NCI-H2081 treated with DMSO at 0.1 percent for 48 hours (cell line): ENCODE measurements at places on chromosomes 11 and 22.

GRCh38 chr22:19875061-19875530, 20.4 kb upstream of the GNB1L start:
- no peak for DNase-seq

DNA sequence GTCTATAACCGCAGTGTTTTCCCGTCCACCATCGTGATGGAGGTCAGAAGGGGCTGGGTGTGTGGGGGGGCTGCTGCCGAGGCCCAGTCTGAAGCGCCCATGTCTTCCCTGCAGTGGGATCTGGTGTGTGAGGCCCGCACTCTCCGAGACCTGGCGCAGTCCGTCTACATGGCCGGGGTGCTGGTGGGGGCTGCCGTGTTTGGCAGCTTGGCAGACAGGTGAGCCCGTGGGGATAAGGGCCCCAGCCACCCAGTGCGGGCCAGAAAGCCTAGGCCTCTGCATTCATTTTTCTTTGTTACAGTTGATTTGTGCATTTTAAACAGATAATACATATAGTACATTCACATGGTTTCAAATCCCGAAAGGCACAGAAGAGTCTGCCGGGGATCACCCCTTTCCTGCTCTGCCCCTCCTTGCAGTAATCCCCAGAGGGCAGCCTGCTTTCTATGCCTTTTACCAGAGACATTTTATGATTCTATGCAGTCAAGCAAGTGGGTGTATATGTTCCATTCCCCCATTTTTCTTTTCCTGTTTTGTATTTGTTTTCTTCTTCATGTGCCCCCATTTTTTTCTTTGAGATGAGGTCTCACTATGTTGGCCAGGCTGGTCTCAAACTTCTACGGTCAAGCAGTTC, 32.6 kb downstream of the CAPN1 start:
- no peak for DNase-seq

GRCh38 chr11:61343792-61344745, 11.0 kb downstream of the TKFC start:
- DNase-seq, result no peak

GRCh38 chr22:42976217-42976933, 38.6 kb downstream of the PACSIN2 start:
- no peak for DNase-seq

DNA sequence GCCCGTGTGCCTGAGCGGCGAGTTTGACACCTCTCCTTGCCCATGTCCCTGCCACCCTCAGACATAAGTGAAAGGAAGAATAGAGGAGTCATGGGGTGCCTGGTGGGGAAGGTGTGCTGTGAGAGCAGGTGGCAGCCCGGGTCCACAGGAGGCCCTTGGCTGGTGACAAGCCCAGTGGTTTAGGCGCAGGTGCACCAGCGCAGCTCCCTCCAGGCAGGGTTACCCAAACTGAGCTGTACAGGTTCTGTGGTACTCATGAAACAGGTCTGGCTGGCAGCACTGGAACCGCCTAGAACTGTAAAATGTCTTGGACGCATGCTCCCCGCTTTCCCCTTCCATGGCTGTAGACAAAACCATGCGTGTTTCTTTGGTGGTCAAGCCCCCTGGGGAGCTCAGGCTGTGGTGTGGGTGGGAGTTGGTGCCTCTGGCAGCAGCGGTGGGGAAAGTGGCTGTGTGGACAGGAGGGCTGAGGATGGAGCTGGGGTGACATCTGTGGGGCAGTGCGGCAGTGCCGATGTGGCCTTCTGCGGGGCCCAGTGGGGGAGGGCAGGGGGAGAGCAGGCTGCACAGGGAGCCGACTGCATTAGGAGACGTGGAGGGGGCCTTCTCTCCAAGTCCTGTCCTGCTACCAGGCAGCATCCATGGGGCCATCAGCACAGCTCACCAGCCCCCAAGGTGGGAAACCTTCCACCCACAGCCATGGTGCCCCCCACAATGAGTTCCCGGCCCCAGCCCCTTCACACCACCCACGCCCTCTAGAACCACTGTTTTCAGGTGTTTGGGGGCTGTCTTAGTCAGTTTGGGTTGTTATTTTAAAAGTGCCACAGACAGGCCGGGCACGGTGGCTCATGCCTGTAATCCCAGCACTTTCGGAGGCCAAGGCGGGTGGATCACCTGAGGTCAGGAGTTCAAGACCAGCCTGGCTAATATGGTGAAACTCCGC, 5.6 kb upstream of the GTSE1 start:
- no peak for DNase-seq

GRCh38 chr22:38549101-38549894, 20.7 kb downstream of the DMC1 start:
- DNase-seq, result no peak
